ENCODE measurements at places on chromosomes 4 and X. TPM values are rescaled to one million over a fixed set of nuclear protein-coding genes. Genes with fewer than 3 reads are reported as not detected.

ABCG2 gene
- 15.0 TPM for total RNA-seq

HPGDS gene
- total RNA-seq: 1.3 TPM

USP17L12 gene
- total RNA-seq: not detected

RNF175 gene
- total RNA-seq: 35.1 TPM

TMEM271 gene
- 13.5 TPM for total RNA-seq

CD99 gene
- 20.0 TPM for total RNA-seq

NPFFR2 gene
- not detected for total RNA-seq

NDST4 gene
- 1.6 TPM for total RNA-seq

ARAF gene
- 11.3 TPM for total RNA-seq
